ENCODE measurements at places on chromosomes 1 and 21.

DNA sequence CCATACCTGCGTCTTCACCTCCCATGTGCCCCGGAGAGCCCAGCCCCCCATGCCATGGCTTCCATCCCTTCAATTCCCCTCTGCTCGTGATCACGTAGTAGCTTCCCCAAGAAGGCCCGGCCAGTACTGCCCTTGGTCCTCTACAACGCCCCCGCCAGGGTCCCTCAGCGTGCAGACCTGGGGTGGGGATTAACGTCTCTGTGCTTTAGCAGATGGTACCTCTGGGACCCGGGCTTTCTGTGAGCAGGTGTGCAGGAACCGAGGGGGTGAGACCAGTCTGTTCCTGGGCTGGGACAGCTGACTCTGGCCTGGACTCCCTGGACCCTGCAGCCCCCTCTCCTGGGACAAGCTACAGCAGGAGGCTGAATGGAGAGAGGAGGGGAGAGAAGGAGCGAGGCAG is 1.2 kb downstream of the PLCH2 start:
- no peak for DNase-seq

- DNase-seq = no peak
Measured at GRCh38 chr1:151992303-151993083, 1.2 kb downstream of the S100A10 start.

DNA sequence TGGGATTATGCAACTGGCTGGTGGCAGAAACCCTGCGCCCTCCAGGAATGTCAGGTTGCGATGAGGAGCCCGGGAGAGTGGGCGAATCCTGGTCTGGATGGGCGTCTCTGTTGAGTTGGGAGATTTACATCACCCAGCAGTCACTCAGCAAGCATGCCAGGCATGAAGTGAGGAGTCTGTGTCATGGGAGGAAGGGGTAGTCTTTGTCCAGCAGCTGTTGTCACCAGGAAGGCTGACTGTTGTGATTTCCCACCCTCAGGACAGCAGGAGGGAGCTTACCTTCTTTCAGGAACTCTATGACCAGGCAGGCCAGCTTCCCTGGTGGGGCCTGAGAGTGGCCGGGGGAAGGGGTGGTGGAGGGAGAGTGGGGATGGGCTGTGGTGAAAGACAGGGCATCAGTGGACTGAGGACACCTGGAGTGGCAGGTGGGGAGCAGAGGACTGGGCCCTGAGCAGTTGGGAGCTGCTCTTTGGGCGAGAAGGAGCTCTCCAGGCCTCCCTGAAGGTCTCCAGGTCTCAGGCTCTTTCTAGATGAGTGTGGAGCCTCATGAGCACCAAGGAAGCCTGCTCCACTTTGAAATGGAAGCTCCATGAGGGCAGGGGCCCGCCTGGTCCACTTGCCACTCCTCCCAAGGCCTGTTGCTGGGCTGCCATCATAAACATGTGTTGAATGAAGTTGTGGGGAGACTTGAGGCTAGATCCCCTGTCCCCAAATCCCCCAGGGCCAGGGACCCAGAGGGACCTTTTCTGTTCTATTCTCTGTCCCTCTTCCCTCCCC is 21.3 kb upstream of the PKP1 start:
- no peak for DNase-seq

DNA sequence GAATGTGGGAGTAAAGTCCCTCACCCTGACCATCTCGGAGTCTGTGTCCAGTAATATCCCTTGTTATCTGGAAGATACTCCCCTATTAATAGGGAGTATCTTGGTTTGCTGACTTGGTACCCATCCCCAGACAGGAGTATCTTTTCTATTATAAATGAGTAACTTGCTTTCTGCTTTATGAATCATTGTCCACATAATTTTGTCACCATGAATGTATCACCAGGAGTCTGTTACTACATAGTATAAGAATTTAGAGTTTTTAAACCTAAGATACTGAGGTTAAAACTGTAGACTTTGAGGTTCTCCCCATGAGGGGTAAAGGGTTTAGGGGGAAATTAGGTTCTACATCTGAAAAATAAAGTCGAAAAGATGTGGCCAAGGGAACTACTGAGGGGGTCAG is 175.6 kb downstream of the FCRL5 start:
- no peak for DNase-seq

DNA sequence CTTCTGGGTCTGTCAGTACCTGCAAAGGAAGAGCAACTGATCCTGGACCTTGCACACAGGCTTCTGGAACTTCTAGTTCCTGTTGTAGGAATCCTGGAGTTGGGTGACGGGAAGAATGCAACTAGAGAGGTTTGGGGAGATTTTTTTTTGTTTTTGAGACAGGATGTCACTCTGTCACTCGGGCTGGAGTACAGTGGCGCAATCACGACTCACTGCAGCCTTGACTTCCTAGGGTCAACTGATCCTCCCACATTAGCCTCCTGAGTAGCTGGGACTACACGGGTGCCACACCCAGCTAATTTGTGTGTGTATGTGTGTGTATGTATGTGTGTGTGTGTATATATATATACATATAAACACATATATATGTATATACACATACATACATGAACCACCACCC is 18.8 kb downstream of the ENTREP3 start:
- no peak for DNase-seq

DNA sequence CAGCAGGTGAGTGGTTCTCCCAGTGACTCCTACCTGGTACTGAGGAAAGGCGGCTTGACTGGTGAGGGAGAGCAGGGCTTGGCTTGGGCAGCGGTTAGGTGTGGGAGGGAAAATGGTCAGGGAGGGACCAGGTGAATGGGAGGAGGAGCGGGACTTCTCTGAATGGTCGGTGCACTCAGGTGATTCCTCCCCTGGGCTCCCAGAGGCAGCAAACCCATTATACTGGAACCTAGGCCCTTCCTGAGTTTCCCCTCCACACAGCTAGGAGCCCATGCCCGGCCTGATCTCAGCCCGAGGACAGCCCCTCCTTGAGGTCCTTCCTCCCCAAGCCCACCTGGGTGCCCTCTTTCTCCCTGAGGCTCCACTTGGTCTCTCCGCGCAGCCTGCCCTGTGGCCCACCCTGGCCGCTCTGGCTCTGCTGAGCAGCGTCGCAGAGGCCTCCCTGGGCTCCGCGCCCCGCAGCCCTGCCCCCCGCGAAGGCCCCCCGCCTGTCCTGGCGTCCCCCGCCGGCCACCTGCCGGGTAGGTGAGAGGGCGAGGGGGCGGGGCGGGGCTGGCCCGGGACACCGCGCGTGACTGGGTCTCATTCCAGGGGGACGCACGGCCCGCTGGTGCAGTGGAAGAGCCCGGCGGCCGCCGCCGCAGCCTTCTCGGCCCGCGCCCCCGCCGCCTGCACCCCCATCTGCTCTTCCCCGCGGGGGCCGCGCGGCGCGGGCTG is 2.3 kb downstream of the ARTN start:
- no peak for DNase-seq

DNA sequence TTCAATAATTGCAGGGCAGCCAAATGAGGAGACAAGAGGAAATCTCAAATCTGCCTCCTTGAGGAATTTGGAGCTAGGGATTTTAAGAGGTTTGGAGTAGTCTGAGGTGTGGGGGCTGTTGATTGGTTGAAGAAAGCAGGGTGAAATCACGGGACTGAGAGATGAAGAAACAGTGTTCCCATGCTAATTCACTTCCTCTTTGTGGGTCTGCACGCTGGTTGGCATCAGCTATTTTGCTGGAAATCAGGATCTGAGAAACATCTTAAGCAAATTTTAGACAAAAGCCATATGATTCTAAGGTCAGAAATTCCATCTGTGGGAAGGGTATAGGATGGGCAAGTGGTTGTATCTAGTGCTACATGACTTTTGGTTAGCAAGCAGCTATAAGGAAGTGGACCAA is 107.1 kb upstream of the PAXBP1 start:
- no peak for DNase-seq

DNA sequence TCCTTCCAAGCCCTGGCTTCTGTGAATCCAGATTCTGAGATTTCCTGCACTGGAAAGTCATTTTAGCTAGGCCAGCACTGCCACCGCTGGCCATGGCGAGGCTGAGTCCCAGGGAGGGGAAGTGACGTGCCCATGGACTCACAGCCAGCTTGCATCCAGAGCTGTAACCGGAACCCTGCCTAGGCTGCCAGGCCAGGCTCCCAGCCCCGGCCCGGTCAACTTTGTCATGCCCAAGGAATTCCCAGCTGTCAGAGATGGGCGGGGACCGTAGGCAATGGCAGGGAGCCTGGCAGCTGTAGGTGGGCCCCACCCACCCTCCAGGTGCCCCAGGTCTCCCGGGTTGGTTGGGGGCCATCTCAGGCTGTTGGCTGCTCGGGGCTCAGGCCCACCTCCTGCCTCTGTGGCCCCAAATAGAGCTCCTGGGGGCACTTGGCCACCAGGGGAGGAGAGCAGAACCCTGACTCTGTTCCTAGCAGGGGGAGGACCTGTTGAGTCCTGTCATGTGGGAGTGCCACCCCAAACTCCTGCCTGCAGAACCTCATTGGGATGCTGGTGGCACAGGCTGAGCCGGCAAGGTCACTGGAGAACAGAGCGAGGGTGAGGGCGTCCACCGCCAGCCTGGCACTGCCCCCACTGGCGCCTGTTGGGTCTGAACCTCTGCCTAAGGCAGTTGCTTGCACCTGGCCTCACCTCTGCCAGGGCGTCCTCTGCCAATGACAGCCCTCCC is 57.8 kb downstream of the FOXO6 start:
- DNase-seq = no peak

- no peak for DNase-seq
Measured at GRCh38 chr21:41897700-41898099, 18.6 kb upstream of the PRDM15 start.

DNA sequence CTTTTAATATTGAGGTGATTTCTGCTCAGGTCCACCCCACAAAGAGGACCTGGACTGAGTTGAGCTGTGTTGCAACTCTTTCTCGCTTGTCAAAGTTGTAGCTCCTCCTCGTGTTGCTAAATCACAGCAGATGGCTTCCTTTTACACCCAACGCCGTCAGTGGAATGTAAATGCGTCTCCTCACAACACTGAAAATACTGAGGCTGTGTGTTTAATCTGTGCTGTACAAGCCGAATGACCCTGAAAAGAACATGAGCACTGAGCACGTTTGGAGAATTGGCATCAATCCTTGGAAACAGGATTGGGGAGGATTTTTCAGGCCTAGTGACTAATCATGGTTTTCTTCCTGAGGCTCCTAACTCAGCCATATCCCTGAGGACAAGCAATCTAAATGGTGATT is 196.0 kb downstream of the CRB1 start:
- DNase-seq = no peak

GRCh38 chr1:95752515-95753381 is 518.7 kb downstream of the RWDD3 start:
- no peak for DNase-seq

GRCh38 chr1:32100807-32101708 is 6.8 kb upstream of the KPNA6 start:
- no peak for DNase-seq

DNA sequence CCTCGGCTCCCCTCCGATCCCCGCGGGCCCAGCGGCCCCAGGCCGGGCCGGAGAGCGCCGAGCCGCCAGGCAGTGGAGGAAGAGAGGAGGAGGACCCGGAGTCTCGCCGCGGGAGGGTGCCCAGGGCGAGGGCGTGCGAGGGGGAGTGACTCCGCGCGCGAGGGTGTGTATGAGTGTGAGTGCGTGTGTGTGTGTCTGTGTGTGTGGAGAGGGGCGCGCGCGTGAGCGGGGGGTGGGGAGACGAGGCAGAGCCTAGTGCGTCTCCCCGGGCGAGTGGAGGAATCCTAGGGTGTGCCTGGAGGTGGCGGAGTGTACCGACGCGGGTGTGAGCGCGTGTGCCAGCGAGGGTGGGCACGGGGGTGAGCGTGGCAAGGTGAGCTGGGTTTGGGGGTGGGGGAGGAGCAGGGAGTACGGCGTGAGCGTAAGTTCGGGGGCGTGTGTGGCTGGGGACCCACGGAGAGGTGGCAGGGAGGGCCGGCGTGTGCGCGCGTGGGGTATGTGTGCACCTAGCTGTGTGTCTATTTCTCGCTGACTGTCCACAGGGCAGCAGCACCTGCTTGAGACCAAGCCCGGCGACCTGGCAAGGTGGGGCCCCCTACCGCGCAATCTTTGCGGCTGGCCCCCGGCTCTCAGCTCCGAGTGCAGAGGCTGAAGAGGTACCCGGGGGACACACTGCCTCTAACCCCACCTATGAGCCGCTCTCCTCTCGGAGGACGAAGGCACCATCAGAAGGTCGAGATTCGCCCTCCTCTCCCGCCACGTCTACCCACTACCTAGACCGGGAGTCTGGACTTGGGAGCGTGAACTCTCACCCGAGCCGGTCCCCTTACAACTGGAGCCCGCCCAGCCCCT is 784 bp upstream of the KCND3 start:
- DNase-seq = no peak

DNA sequence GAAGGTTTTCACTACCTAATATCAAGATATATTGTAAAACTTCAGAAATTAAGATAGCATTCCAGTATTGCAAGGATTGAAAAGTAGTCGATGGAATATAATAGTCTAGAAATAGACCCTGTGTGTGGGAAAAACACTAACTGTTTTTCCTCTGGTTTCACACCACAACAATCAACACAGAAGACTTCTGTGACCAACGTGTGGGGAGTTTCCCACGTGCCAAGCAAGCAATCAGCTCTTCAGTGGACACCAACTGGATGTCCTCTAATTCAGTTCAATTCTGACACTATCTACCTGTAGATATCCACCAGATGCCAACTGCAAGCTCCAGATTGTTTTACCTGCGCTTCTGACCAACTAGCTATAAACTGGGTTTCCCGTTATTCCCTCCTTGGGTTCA is 12.1 kb downstream of the CD244 start:
- DNase-seq = no peak

DNA sequence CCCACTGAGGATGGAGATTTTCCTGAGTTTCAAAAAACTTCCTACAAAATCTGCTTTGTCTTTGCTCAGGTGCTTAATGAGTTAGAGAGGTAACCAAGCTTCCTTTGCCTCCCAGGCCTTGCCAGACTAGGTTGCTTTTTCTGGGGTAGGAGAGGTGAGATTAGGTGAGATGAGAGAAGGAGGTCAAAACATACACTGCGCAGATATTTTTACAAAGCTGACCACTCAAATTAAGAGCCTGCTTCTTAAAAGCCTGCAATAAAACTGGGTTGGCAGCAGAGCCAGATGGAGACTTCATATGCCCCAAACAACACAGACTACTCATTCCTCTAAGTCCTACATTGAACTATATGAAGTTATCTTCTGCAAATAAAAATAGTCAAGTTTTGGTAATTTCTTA is 352.5 kb downstream of the NUF2 start:
- no peak for DNase-seq

GRCh38 chr1:158007667-158008386 is 14.4 kb downstream of the KIRREL1 start:
- no peak for DNase-seq

- no peak for DNase-seq
Measured at GRCh38 chr21:14734191-14734590, 188.1 kb upstream of the SAMSN1 start.

DNA sequence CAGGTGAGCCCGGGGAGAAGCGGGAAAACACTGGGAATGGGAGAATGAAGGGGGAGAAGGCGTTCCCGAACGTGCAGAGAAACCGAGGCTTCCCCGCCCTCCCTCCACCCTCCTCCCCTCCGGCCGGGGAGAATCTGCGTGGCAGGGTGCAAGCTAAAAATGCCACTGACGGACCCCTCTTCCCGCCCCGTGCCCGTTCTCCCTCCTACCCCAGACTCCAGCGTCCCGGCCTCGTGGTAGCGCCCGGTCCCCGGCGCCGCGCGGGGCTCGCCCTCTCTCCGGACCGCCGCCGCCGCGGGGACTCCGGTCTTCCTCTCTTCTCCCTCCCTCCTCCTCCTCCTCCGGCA is 81.6 kb upstream of the AK4 start:
- no peak for DNase-seq

Data from activated CD4-positive, CD25-positive, alpha-beta regulatory T cell (primary cell).